ENCODE measurements at places on chromosomes 11 and 22.

- DNase-seq: peak; percentile 40
Observed at GRCh38 chr11:2156416-2157182, 4.4 kb downstream of the INS start.

DNA sequence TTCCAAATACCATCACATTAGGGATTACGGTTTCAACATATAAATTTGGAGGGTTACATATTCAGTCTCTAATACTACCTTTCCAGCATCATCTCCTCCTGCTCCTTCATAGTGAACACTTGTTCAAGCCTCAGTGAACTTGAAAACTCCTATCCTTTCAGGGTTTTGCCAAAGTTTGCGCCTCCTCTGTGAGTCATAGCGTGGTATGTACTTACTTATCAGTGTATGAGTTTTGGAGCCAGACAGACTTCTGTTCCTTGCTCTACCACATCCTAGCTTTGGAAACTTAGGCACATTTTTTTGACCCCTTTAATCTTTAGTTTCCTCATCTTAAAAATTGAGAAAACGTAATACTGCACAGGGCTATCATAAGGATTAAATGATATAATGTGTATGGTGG is 160.1 kb upstream of the ZC3H12C start:
- DNase-seq: no peak

- DNase-seq: no peak
Observed at GRCh38 chr11:126868741-126869140, 131.8 kb downstream of the KIRREL3 start.

- DNase-seq: no peak
Observed at GRCh38 chr22:48635816-48636215, 1191.9 kb downstream of the BRD1 start.

DNA sequence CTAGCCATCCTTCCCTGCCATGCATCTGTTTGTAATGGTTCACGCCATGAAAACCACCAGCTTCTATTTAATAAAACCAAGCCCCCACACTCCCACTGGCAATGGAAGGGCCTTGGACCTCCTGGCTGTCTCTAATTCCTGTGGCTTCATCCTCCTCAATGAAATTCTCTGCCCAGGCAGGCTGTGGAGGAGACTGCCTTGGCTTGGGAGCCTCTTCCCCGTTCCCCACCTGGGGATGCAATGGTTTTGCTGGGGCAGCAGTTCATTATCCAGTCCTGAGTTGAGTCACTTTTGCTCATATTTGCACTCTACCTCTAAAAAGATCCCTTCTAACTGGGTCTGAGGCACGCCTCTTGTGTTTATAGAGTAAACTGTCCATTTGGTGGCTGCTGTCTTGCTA is 515.8 kb downstream of the NTM start:
- peak; percentile 25 for DNase-seq

GRCh38 chr22:47023871-47024270 is 261.4 kb downstream of the TBC1D22A start:
- no peak for DNase-seq

- DNase-seq: no peak
Observed at GRCh38 chr22:49091451-49091850, 736.2 kb downstream of the BRD1 start.

GRCh38 chr11:35380603-35381002 is 38.8 kb downstream of the SLC1A2 start:
- no peak for DNase-seq

DNA sequence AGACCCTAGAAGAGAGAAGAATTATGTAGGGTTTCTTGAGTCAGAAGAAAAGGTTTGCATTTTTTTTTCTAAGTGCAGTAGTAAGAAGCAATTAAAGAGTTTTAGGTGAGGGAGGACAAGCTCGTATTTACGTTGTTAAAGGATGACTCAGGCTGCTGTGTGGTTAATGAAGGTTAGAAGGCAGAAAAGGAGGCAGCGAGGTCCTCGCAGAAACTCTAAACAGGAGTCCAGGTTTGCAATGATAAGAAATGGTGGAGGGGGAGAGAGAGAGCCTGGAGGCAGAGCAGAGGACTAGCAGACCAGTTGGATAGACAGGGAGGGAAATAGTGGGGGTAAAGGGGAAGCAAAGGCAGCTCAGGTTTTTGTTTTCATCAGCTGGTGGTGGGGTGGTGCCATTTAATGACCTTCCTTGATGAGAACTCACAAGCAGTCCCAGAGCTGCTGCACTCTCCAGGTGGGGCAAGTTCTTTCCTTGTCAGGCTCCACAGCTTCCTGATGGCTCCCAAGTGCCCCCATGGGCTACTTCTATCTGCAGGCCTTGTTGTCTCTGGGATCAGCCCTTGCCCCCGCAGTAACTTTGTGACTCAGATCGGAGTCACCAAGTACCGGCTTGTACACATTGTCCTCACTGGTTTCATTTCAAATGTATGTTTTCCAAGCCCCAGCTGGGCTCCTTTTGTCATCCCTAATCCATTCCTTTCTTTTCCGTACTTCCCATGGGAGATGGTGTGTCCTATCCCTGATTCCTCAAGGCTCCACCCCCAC is 8.3 kb upstream of the INSC start:
- DNase-seq: peak; percentile 74

DNA sequence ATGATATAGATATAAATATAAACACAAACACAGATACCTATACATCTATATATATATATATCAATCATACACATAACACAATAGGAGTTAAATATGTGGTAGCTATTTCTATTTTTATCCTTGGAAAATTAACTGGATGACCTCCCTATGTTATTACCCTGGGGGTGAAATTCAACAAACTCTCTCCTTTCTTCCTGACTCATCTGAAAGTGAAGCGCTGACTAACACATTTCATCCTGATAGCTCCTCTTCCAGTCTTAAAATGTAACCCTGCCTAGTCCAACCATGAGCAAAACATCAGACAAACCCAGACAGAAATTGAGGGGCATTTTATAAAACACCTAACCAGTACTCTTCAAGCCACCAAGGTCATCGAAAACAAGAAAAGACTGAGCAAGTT is 220.6 kb upstream of the ISX start:
- DNase-seq: peak; percentile 58

DNA sequence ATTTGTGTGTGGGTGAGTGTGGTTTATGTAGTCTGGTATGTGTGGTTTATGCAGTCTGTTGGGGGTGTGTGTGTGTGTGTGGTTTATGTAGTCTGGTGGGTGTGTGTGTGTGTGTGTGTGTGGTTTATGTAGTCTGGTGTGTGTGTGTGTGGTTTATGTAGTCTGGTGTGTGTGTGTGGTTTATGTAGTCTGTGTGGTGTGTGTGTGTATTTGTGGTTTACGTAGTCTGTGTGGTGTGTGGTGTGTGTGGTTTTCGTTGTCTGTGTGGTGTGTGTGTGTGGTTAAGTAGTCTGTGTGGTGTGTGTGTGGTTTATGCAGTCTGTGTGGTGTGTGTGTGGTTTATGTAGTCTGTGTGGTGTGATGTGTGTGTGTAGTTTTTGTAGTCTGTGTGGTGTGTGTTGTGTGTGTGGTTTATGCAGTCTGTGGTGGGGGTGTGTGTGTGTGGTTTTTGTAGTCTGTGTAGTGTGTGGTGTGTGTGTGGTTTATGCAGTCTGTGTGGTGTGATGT is 26.2 kb upstream of the PARVG start:
- no peak for DNase-seq

DNA sequence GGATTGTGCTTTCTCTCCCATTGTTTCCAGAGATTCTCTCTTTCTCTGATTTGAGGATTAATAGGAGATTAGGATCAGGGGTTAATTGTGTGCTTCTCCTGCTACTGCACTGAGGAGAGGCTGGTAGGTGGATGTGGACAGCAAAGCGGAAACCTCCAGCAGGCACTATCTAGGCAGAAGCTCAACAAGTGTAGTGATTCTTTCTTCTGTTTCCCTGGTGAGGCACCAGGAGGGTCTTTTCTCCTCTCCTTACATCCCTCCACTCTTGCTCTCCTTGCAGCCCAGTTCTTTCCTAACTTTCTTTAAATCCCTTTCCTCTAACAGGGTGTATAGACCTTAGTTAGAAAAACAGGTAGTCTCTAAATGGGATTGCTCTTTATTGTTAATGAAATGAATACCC is 1.9 kb upstream of the ZBTB16 start:
- no peak for DNase-seq

- DNase-seq: no peak
Observed at GRCh38 chr11:57368845-57369232, 12.1 kb downstream of the PRG3 start.

DNA sequence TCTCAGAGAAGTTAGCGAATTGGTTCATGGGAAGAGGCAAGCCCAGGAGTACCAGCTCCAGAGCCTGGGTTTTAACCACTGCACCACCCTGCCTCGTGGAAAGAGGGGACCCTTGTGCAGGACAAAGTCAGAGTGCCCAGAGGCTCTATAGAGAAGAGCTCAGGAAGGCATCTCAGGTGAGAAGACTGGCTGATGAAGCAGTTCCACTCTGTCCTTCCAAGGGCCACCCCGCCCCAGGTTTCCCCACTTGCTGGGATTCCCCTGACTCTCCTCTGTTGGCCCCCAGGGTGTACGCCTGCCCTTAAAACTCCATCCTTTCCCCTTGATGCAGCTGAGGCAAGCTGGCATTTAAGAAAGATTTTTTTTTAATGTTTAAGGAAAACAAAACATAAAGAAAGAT is 265.8 kb downstream of the BUD13 start:
- no peak for DNase-seq

DNA sequence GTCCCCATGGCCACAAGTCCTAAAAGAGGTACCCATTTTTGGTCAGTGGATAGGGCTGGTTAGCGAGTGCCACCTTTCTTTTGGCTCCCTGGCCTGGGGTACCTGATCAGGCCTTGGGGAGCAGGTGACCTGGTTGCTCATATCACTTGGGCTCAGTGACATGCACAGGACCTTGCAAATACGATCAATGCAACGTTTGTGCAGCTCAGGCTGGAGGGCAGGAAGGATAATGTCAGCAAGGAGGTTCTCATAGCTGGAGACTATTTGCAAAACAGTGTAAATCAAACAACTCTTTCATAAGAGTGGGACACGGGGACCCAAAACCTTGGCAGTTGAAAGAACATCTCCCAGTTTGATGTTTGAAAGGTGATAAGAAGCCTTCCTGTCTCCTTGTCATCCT is 127.4 kb upstream of the CADM1 start:
- no peak for DNase-seq

DNA sequence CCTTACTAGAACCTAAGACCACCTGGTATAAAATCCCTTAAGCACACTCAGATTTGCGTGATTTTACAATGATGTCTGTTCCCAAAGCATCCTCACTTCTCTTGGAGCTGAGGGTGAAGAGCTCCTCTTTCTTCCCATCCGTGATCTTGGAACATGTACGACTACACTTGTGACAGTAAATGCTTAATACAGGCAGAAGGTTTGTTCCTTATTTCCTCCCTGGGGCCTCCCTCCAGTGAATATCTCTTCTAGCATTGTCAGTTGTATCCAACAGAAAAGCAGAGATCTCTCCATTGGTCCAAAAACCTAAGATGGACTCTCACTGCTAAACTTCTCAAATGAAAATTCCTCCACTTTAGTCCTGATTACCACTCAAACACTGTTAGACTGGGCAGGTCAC is 103.6 kb upstream of the VPREB1 start:
- DNase-seq: no peak

GRCh38 chr22:49994361-49995040 is 18.1 kb downstream of the IL17REL start:
- DNase-seq: no peak

DNA sequence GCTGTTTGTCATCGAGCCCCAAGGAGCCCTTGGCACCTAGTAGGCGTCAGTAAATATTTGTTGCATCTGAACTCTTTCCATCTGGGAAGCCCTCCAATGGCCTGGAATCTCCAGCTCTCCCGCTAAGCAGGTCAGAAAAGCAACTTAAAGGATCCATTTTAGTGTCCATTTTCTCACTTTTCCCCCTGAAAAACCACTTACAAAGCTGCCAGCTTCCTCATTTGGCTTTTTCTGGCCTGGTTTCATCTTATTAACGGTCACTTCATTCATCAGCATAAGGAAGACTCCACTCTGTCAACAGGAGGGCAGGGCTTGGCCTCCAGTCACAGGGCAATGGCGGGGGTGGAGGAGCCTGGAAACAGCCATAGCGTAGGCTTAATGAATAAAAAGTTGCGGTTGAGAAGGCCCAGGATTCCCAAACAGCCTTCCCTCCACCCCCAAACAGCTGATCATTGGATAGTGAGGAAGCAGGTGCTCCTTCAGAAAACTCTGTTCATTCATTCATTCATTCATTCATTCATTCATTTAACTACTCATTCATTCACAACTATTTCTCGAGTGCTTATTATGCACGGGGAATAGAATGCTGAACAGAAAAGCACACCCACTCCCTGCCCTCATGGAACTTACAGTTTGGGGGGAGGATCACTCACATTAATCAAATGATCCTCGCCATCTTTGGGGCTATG is 104.5 kb upstream of the RCN1 start:
- no peak for DNase-seq

GRCh38 chr11:102325088-102325487 is 7.8 kb downstream of the BIRC3 start:
- no peak for DNase-seq

GRCh38 chr11:58992489-58992888 is 53.2 kb downstream of the GLYATL1 start:
- no peak for DNase-seq

- no peak for DNase-seq
Observed at GRCh38 chr22:26684168-26684567, 26.8 kb downstream of the MIAT start.

DNA sequence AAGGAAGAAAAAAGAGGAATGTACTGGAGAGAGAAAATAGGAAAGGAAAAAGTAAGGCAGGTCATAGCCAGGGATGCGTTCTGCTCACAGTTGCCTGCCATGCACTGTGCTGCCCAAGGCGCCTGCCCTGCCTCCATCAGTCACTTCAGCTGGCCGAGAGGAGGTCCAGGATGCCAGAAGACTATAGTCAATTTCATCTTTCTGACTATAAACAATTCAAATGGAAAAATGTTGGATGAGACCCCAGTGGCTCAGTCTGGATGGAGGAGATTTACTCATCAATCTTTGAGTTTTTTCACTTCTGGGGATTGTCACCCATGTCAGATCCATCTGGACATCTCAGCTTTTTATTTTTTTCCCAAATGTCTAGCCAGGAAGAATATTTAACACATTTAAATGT is 36.7 kb upstream of the CLMP start:
- DNase-seq: no peak

GRCh38 chr11:24422376-24422775 is 74.5 kb upstream of the LUZP2 start:
- DNase-seq: no peak

- no peak for DNase-seq
Observed at GRCh38 chr11:61851113-61851899, 23.2 kb downstream of the FADS2 start.

DNA sequence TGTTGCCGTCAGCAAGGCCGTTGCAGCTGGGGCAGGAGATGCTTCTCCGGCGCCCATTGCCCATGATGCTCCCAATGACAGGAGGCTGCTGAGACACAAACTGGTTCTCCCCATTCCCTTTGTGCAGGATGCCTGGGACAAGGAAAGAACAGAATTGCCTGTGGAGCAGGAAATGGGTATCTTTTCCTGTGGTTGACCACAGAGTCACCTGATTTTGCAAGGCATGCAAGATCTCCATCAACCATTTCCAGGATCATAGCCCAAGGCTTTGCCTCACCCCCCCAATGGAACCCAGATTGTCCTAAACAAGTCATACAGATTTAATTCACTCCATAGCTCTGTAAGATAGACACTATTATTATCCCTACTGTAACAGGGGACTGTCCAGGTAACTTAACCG is 148.1 kb upstream of the NARS2 start:
- peak; percentile 32 for DNase-seq

- DNase-seq: no peak
Observed at GRCh38 chr22:39715778-39716495, 145.4 kb downstream of the CACNA1I start.

- DNase-seq: no peak
Observed at GRCh38 chr22:46142548-46143490, 7.5 kb upstream of the PPARA start.

GRCh38 chr22:48434156-48434867 is 1393.4 kb downstream of the BRD1 start:
- no peak for DNase-seq

All from mammary epithelial cell (primary cell).